ENCODE measurements at places on chromosomes 7 and 10.

DNA sequence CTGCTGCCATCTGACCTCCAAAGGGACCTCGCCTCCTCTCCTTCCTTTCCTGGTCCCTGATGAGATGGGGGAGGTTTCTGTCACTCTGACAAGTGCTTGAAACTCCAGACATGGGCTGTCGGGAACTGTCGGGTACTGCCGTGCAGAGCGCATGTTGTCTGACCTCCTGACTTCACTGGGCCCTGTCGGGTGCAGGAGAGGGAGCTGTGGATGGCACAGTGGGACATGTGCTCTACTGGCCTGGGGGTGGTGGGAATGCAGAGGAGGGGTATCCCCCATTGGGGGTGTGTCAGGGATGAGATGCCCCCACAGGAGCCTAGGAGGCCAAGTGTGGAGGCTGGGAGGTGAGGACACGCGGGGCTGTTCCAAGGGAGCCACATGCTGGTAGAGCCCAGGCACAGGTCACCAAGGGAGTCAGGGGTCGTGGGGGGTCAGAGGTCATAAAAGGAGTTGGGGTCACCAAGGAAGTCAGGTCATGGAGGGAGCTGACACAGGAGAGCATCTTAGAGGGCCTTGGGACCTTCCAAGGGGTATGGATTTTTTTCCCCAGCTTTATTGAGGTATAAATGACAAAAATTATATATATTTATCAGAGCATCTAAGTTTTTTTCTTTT lies 30.9 kb downstream of the TMEM120A start:
- no peak for DNase-seq

DNA sequence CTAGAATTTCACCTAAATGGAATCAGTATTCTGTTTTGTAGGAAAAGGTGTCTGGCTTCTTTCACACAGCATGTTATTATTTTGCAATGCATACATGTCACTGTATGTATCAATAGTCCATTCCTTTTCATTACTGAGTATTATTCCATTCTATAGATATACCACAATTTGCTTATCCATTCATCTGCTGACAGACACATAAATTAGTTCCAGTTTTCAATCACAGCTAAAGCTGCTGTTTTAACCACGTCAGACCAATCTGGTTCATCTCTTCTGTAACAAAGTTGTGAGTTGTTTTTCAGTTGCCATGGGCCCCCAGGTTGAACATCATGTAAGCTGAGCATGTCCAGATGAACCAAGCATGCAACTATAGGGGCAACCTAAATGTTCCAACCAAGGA lies 282.1 kb upstream of the MKLN1 start:
- DNase-seq = no peak

DNA sequence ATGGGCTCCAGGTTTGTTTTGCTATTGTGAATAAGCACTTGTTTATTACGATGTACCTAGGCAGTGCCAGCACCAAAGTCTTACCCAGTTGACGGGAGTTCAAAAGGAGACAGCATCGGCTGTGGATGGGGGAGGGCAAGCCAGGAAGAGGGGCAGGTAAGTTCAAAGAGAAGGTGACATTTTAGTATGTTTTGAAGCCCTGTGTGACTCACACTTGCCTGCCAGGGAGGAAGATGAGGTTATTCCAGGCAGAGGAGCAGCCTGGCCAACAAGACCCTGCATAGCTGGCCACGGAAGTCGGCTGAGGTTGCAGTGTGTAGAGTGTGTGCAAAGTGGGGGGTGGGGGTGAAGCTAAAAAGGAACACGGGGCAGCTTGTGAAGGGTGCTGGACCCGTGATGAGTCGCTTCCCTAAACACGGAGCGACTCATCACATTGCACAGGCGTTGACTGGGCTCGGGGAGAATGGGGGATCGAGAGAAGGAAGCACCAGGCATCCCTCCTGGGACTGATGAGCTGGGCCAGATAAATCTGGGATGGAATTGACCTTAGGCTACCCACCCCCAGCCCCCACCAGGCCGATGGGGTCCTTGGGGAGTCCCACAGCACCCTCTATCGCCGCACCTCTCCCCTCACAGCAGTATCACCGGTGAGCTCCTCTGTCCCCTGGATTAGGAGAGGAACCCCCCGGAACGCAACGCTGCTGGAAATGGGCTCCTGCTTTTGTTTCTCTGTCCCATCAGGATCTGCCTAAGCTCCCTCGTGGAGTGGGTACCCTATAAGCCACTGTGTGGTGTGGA lies 97.9 kb upstream of the IKZF1 start:
- DNase-seq = no peak

DNA sequence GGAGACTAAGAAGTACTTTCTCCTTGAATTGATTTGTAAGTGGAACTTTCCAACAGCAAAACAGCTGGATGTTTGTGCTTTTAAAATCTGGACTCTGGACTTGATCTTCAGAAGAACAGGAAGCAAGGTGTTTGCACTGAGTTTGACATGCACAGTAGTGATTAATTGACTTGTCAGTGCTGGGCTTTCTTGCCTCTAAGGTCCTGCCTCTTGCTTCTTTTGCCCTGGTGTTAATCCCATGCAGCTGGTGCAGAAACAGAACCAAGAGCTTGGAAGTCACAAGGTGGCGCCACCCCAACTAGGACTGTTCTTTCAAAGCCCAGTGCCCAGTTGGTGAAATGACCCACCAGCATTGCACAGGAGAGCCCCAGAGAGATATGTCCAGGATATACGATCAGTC lies 66.8 kb upstream of the SEPHS1 start:
- DNase-seq = peak; percentile 30

GRCh38 chr10:132571650-132572544 lies 34.3 kb downstream of the INPP5A start:
- DNase-seq = no peak

DNA sequence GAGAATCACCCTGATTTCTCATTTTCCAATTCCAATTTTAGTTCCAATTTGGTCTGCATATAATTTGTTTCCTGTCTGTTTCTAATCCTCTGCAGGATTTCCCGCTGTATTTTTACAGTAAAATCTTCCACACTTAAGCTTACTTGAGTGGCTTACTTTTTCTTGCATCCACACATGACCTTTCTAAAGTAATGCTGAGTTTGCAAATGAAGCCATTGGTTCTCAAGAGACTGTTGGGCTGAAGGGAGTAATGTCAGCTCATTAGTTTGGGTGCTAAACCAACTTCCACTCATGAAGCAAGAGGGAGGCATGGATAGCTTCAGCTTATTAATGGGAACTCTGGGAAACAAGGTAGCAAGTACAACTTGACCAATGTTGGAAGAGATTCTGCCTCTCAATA lies 146.4 kb downstream of the SNX10 start:
- DNase-seq = no peak

All from cerebellar cortex (tissue), 1 donor.